Activated naive CD4-positive, alpha-beta T cell (primary cell): ENCODE measurements at places on chromosomes 7 and 10.

DNA sequence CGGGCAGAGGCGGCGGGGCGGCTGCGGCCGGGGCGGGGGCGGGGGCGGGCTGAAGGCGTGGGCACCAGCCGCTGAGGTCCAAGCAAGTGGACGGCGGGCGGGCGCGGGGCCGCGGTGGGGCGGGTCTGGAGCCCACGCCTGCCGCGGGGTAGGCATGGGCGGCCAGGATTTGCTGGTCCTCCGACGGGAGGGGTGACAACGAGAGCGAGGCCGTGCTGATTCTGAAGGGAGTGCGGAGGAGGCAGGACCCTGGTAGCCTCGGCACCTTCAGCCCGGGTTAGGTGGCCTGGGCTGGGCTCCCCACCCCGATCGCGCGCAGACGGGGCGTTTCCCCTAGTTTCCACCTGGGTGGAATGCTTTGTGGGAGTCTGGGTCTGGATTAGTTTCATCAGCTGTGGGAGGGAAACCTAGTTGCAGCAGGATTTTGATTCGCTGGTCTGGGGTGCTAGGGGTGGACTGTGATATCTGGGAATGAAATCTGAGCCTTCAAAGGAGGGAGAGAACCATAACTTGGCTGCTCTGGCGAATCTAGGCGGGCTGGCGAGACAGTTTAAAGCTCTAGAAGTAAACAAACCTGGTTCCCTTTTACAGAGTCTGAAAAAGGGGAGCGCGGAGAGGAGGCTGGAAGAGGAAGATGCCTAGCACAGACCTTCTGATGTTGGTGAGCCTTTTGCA, 609 bp downstream of the SGPL1 start:
- DNase-seq: peak; percentile 13

DNA sequence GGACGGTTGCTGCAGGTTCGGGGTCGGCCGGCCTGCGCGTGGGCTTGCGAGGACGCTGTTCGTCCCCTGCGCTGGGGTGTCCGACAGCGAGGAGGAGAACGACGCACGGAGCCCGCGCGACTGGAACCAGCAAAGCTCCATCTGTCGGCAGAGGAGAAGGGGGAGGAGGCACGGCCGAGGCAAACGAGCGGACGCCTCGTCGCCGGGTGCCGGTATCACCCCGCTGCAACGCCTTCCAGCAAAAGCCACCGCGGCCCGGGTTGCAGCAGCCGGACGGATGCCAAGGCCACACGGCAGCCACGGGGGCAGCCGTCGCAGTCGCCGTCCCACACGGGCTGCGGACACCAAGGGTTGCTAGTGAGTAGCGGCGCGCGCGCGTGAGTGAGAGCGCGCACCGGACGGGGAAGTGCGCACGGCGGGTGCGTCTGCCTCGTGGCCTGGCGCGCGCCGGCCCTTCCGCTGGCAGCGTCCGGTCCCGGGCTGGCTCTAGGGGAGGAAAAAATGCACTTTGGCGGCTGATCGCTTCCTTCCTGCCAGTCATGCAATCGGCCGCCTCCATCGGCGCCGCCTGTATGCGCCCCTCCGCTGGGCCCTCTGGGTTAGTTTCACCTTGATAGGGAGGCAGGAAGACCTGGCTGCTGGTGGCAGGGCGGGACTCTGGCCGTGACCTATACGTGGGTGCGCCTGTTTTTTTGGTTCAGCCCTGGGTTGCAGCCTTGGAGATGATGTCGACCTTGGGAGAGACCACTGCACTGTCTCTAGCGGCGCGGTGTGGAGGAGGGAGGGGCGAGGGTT, 434 bp downstream of the STAMBPL1 start:
- DNase-seq: peak; percentile 59

DNA sequence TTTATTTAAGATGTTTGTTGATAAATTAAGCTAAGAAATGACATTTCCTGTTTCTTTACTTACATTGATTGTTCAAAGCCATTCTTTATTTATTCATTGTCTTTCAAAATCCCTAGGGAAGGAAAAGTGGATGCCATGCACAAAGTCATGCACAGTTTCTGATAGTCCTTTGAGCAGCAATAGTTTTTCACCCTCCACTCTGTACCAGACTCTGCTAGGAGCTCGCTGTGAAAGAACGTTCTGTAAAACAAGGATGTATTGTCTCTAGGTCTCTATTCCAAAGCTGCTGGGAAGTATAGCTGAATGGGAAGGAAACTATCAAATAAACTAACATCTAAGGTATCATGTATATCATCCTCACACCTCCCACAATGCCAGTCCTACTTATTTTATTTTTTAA, 7.8 kb upstream of the NOC3L start:
- DNase-seq: no peak

- no peak for DNase-seq
These were observed 43.0 kb upstream of the RPA3 start for GRCh38 chr7:7761340-7761973.

GRCh38 chr7:119974972-119975371, 298.0 kb upstream of the KCND2 start:
- no peak for DNase-seq

DNA sequence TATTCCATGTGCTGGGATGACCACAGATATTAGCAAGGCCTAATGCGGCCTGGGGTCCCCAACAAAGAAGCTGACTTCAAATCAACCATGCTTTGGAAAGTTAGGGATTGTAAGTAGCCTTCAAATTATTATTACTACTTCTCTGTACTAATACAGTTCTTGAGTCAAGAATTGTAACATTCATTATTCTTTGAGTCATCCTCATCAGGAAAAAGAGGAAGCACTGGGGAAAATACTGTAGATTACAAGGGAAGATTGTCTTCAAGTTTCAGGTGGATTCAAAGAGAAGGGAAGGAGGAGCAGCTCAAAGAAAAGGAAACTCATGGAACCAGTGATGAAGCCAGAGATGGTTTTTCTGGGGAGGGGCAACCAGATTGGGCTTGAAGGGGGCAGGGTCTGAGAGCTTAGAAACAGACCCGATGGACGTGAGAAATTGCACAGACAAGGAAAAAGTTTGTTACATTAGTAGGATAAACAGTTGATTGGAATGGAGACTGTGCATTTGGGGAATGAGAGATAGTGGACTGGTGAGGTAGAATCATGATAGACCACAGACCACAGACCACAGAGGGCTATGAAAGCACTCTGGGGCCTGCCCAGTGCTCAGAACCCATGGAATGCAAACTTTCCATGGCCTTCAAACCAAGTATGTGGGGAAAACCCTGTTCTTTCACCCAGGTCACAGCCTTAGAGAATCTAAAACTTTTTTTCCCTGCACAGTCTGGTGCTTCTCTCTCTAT, 209.9 kb downstream of the ZNF365 start:
- no peak for DNase-seq

- no peak for DNase-seq
These were observed 4.7 kb downstream of the PDGFA start for GRCh38 chr7:514651-515598.

- DNase-seq: no peak
These were observed 1172.6 kb upstream of the CELF2 start for GRCh38 chr10:9845075-9845474.

GRCh38 chr10:33334805-33335550, 511 bp upstream of the NRP1 start:
- DNase-seq: no peak

- no peak for DNase-seq
These were observed 13.4 kb downstream of the SERPINE1 start for GRCh38 chr7:101140339-101140699.

DNA sequence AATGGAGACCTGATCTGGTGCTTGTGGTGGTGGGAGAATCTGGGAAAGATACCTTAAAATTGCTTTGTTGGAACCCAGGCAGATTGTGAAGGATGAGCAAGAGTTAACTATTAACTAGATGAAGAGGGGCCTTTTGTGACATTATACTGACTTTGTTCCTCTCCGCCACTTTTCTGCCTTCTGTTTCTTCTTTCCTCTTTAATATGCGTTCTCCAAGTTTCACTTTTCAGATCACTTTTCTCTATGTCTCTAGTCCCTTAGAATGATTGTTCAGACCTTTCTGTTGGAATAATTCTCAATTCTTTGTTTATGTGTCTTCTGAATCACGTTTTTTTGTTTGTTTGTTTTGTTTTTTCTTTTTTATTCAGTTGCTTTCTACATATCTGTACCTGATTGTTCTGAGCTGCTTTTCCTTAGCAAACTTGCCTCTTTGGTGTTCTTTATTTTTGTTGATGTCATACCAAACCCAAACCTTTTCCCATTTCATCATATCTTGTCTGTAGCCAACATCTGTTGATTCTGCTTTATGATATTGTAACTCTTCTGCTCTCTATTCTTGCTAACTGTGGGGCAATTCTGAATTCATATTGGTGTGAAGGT, 2.8 kb downstream of the BMPR1A start:
- DNase-seq: no peak

DNA sequence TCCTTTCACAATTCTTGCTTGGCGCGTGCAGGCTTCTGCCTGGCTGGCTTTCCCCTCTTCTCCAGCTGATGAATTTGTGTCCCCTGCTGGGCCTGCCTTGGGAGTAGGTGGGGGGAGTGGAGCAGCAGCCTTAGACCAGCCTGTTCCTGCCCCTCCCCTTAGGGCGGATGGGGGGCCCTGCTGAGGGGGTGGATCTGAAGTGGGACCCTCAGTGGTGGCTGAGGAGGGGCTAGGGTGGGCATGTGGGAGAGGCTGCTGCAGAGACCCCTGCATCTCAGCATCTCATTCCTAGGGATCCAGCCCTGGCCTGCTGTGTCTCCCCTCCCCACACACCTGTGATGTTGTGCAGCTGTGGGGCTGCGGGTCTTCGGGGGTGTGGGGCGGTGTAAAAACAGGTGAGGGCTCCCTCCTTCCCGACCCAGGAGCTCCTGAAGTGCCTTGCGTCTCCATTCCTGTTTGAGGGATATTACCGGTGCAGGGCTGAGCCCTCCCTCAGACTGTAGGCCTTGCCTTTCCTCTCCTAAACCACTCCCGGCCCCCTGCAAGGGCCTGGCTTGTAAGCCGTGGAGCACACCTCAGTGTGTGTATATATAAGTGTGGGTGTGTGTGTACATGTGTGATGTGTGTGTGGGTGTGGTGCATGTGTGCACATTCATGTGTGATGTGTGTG, 24.7 kb downstream of the ADCYAP1R1 start:
- no peak for DNase-seq

- DNase-seq: no peak
These were observed 19.9 kb upstream of the GPAM start for GRCh38 chr10:112203328-112204076.

GRCh38 chr7:37201003-37201875, 247.4 kb downstream of the ELMO1 start:
- peak; percentile 2 for DNase-seq

DNA sequence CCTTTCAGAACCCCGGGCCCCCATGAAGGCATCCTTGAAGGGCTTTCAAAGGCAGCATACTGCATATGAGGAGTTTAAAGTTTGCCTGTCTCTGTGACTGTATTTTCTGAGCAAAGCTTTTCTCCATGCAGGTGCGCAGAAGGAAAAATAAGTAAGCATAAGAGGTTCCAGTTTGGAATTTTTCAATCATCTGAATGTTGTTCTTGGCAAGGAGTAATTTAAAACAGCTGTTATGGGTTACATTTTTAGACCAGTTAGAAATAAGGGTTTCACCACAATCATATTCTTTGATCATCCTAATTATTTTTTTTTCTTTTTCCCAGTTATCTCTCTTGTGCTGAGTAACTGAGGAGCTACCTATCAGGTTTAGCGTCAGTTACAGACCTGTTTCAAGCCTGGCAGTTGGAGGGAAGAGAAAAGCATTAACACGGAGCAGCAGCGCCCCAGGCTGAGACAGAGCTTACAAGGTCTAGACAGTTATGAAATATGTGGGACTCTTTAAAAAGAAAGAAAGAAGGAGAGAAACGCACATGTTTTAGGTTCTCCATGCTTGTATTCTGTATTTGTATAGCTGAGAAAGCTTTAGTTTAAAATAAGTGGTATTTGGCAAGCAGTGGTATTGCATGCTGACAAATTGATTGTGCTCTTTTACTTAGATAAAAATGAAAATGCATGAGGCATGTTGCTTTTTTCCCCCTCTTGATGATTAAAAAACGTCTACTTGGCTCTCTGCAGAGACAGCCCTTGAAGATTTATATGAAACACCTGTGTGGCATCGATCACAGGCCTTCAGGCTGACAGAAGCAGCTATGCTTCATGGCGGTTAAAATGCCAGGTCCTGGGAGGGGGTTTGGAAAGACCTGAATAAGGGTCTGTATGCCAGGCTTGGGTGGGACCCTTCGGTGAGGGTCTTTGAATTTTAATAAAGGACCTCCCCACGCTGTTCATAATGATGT, 157.6 kb downstream of the GRK5 start:
- DNase-seq: no peak

DNA sequence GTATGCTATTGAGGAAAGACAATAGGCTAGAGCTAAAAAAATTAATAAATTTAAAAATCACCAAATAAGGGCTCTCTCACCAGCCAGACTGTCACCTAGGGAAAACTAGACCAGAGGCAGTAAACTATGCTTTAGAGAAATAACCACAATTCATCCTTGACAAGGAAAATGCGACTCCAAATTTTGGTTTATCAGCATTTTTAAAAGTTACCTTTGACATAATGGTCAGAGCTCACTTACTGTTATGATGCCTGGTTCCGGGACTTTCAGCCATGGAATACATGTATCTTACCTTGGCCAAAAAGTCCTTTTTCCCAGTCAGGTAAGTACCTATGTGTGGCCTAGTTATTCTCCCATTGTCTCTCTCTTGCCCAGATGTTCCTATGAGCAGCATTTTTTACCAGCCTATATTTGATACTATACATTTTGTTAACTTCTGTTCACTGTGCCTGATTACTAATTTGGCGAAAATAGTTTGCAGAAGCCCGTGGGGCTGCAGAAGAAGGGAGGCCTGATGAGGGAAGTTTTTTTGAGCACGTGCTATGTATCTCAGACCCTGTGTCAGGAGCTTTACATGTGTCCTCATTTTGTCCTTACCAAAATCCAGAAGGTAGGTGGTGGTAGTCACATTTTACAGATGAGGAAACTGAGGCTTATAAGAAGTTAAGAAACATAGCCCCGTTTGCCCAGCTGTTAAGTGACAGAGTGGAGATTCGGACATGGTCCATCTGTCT, 149.7 kb downstream of the CELF2 start:
- no peak for DNase-seq

- DNase-seq: peak; percentile 45
These were observed 580 bp downstream of the EEPD1 start for GRCh38 chr7:36153571-36154097.

GRCh38 chr7:121126801-121127534, 138.5 kb downstream of the CPED1 start:
- DNase-seq: no peak

DNA sequence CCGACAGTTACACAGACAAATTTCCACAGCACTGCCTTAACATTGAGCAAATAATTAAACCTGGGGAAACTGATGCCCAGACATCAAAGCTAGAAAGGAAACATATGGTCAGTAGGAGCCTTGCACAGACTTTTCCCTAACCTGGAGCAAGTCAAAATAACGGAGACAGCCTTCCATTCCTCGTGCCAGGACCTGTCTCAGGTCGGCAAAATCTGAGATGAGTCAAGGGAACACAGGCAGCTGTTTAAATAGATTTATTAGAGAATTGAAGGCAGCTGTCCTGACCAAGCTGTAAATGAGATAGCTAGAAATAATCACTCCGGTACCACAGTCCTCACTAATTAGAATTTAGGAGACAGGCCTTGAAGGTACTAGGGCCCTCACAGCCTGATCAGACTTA, 81.2 kb downstream of the RAMP3 start:
- DNase-seq: no peak
